ENCODE measurements at places on chromosomes 6 and 20.

- no peak for DNase-seq
Observed at GRCh38 chr20:11174861-11175260, 501.1 kb upstream of the JAG1 start.

DNA sequence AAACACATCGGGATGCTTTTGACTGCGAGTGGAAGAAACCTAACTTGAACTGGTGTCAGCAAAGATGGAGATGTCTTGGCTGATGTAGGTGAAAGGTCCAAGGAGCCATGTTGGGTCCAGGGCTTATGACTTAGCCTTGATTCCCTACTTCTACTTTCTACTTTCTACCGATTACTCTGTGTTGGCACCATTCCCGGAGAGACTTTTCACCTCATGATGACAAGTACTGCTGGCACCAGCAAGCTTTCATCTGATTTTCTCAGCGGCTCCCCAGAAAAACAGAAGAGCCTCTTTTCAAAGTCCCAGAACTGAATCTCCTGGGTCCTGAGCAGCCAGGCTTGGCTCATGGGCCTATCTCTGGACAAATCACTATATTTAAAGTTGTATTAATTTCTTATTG is 4.9 kb upstream of the EDN3 start:
- no peak for DNase-seq

DNA sequence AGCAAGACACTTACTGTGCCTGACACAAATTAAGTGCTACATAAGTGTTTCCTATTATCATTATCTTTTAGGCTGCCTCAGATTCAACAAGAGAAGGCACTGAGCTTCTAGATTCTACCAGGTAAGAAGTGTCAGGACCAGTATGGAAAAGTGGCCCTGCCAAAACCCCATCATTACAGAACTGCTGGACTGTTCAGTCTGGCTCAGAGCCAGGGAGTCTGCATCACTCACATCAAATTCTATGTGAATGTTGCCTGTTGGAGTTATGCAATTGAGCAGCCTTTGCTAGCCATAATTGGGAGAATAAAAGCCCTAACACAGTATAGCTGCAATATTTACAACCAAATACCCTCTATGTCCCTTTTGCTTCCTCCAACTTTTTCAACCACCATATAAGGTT is 70.9 kb downstream of the ATG5 start:
- DNase-seq: no peak

DNA sequence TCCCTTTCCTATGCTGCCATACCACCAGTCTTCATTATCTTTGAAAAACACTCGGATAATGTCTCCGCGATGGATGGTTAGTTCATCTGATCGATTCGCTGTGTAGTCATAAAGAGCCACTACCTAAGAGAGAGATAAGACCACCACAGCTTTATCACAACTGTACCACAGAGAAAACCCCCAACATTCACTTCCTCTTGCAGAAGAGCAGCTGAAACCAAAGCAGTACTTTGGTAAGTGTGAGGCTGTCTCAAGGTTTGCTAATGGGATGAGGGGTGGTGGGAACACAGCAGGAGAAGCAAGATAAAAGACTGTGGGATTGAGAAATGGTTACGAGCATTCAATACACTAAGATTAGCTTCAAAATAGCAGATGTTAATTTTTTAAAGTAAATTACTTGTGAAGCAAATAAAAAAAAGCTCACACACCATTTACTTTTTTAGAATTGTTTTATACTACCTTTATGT is 142.1 kb downstream of the MYB start:
- DNase-seq: no peak

DNA sequence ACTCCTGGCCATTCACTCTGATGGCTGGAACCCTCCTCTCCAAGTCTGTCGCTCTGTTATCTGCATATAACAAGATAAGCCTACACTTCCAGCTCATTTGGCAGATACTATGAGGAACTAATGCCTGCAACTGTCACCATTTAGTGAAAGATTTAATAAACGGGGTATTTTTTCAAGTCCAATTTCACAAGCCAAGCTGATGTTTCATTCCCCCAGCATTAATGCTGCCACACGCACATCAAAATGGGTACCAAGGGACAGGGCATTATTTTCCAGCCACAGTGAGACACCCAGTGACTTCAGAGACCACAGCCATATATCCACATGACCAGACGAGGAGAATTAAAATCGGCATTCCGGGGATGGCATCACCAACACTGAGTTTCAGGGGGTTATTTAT is 175.5 kb downstream of the PTPRT start:
- DNase-seq: no peak

DNA sequence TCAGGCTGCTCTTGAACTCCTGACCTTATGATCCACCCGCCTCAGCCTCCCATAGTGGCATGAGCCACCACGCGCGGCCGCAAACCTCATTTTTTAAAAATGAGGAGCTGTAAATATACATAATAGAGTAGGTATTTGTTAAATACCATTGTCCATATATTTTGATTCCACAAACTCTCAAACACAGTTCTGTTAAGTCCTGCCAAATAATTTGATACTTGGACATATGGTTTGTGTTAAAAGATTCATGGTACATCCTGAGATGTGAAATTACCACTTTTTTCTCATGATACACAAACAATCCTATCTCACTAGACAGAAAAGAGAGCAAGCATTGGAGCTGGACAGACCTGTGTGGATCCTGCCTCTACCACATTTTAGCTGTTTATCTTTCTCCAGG is 334.1 kb upstream of the KCNQ5 start:
- DNase-seq: no peak

- DNase-seq: no peak
Observed at GRCh38 chr6:33173535-33174180, 18.6 kb downstream of the COL11A2 start.

DNA sequence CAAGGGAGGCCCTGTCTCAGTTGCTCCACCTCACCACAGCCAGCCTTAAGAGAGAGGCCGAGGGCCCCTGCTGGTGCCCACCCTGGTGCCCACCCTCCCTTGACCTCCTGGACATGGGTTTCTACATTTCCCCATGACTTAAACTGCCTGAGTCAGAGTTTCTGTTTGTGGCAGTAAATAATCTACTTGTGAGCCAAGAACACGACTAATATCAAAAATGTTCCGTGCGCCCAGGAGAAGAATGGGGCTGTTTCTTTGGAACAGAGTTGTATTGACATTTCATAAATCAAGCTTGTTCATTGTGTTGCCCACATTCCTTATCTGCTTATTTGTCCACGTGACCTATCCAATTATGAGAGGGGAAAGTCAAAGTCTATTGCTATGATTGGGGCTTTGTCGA is 143.5 kb downstream of the ANKRD60 start:
- DNase-seq: no peak

DNA sequence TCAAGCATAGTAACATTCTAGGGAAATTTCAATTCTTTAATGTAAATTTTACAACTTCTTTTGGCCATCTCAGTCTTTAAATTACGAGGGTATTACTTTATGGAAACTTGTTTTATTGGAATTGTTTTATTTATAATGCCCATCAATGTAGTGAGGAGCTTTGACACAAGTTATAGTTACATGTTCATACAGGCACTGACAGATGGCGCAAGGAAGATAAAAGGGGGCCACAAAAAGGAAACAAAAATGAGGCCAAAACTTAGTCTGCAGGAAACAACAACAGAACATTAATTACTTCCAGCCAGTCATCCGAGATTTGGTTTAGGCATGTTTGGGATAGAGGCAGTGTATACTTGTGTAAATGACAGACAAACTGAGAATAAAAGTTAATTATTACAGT is 18.3 kb downstream of the SESN1 start:
- peak; percentile 61 for DNase-seq

- DNase-seq: no peak
Observed at GRCh38 chr6:10852361-10852960, 14.1 kb upstream of the MAK start.

DNA sequence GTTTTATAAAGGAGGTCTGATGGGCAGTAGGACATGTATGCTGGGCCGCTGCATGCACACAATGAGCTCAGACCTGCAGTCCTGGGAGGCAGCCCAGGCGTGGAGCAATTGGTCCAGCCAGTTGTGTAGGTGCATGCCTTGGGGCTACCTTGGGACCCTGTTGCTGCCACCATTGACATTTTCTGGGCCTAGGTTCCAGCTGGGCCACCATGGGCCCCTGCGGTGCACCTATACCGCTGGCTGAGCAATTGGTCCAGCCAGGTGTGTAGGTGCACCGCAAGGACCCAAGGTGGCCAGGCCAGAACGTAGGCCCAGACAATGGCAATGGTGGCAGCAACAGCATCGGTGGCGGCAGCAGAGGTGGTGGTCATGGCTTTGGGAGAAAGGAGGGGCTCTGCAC is 143.9 kb downstream of the PXDC1 start:
- DNase-seq: no peak

DNA sequence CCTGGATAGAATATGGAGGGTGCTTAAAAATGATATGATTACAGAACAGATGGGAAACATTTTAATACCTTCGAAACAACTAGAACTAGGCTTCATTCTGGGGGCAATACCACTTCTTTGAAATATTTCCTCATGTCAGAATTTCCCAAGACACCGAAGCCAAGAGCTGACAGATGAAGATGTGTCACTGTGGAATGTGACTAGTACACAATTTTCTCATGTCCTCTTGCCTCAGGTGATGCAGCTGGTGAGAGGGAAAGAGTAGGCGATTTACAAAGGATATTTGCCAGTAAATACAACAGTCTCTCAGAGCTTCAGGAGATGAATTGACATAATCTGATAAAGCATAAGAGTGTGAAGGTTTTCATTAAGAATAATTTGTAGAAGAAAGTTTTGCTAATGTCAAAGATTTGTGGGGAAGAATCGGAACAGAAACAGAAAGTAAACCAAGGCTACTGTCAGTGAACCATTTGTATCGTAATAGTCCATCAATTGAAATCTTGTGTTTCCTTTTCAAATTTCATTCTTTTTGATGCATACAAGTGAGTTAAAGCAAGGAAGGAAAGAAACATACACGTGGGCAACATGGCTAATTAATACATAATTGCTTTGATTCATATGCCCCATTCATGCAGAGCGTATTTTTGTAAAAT is 164.7 kb upstream of the CCN2 start:
- no peak for DNase-seq

DNA sequence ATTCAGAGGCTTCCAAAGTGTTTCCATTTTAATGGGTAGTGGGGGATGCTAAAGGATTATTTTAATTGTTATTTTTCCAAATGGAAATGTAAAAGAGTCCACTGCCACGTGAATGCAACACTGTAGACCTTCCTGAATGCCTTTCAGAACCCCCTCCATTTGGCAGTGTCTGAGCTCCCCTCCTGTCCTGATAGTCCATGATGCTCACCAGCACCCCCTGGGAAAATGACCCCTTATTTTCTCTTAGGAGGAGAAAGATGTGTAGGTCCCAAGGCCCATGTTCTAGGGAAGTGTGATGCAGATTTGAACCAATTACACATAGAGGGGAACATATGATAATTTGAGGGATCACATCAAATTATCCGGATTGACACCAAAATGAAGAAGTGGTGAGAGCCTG is 46.8 kb upstream of the SH3BGRL2 start:
- no peak for DNase-seq

DNA sequence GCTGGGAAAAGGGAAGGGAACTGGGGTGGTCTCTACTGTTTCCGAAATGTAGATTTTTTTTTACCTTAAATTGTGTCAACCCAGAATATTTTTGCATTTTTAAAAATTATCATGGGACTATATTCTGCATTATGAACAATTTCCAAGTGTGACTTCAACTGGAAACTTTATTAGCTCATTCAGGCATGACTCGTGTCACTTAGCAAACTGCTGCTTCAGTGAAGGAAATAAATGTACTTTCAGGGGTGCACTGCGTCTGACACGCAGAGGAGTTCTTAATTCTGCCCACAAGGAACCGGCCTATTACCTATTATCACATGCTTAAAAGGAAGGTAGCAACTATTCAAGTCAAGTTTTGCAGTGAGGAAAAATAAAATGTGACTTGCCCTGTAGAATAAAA is 291.3 kb upstream of the PRDM1 start:
- DNase-seq: no peak

DNA sequence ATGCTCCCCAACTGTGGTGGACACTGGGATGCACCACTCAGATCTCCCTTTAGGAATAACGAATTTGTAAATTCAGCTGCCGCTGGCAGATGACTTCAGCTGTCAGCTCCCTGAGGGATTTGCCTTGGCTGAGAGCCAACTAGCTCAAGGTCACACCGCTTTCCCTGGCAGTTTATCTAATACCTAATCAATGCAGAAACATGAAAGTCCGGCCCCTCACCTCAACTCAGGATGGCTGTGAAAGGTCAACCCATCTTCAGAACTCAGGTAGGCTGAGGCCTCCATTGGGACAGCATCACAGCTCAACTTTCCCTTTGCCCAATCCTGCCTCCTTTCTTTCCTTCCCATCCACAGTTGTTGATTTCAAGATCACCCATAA is 22.8 kb upstream of the SCGN start:
- DNase-seq: no peak

DNA sequence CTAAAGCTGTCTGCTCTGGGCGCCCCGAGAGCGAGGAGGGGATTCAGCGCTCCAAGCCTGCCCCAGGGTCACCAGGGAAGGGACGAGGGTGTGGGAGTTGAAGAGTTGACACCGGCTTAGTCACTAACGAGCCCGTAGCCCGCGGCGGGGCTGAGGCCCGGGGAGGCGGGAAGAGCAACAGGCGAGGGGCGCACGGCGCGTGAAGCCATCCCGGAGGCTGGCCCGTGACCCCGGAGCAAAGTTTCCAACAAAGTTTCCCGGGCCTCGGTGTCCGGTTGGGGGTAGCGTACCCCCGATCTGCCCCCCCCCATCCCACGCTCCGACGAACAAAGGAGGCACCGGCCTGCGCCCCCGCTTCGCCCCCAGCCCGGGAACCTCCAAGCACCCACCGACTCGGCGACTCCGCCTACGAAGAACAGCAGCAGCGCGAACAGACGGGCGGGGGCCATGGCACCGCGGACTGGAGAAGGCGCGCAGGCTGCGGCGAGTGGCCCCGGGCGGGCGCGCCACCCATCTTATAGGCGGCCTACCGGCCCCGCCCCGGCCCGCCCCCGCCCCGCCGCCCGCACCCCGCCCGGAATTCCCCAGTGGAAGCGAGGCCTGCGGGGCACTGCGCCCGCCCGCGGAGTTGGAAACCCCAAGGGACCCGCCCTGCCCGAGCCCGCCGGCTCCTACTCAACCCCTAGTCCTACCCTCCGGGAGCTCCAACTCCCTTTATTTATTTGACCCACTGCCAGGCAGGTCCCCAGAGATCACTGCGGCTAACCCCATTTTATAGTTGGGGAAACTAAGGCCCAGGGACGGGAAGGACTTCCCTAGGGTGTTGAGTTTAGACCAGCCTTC is at the start of gene SDC4:
Gene SDC4 (minus strand): TSS at position 489 of the 843 bp plus-strand sequence. CDS start 40 bp downstream, at position 449.
- DNase-seq: no peak

DNA sequence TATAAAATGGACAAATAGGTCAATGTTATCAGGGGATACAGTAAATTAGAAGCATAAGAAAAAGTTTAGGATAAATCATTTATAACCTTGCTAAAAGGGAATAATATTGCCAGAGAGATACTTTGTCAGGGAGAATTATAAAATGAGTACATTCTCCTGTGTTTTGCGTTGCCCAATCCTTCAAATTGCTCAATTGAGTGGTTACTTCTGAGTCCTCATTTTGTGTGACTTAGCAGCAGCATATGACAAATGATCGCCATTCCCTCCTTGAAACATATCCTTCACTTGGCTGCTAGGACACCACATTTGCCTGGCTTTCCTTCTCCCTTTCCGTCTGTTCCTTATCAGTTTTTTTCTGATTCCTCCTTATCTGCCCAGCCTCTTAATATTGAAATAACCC is 106.7 kb upstream of the FLRT3 start:
- no peak for DNase-seq

GRCh38 chr20:3929713-3930060 is 40.5 kb downstream of the PANK2 start:
- no peak for DNase-seq
